Stimulated activated CD4-positive, alpha-beta T cell treated with anti-CD3 and anti-CD28 coated beads, Interleukin-1b, Interleukin-23, amount 100 ng/mL, for 1 hour (primary cell): ENCODE measurements at places on chromosomes 3 and 15.

DNA sequence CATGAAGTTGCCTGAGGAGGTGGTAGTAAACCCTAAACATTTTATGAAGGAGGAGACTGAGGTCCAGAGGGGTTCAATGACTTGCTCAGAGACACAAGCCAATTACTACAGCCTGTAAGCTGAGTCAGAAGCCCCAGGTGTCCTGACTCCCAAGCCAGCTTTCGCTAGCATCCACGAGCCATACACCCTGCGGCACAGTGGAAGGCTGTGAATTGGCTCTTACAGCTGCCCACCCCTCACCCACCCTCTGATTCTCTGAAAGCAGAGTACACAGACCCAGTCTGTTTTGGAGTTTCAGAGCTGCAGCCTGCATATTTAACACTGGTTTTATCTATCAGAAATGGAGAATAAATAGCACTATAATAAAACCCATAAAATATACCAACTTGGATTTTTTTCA, 253.4 kb downstream of the IGSF11 start:
- DNase-seq, result no peak

DNA sequence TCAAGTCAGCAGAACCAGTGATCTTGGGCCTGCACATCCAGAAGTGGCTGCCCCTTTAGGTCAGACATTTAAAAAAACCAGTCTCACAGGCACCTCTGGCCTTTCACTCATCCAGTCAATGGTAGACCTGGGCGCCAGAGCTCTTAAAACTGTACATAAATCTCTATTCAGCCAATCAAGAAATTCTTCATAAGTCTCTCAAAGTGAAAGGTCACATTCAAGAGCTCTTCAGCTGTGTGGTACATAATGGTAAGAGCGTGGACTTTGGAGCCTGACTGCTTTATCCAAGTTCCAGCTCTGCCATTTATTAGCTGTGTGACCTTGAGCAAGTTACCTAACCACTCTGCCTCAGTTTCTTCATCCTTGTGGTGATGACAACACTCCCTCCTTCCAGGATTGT, 22.3 kb upstream of the MORF4L1 start:
- no peak for DNase-seq

DNA sequence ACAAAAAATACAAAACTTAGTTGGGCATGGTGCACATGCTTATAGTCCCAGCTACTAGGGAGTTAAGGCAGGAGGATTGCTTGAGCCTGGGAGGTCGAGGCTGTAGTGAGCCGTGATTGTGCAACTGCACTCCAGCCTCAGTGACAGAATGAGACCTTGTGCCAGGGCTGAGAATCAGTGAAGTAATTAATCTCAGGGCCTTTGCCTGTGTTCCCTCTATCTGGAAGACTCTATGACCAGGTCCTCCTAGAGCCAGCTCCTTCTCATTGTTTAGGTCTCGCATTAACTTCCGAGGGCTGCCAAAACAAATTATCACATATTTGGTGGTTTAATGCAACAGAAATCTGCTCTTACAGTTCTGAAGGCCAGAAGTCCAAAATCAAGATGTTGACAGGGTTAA, 41.4 kb upstream of the FLNB start:
- no peak for DNase-seq

GRCh38 chr3:170002879-170003278, 34.9 kb upstream of the GPR160 start:
- no peak for DNase-seq

- DNase-seq, result no peak
Measured at GRCh38 chr15:96838081-96838480, 507.6 kb downstream of the NR2F2 start.

DNA sequence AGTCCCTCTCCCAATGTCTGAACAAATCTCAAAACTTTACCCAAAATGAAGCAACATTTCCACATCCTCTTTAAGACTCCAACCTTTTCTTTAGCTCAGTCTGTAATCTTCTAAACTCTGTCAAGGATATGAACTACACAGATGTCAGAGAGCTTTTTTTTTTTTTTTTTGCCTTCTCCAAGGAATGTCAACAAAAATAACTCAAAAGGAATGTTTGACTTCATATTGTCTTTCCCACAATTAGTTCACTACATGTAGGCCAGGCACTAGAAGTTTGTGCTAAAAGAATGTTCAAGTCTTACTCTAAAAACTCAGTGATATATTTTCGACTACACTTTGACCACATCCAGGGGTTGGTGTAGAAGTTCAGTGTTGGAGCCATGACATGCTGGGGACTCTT, 37.1 kb downstream of the ADAMTS9 start:
- no peak for DNase-seq

DNA sequence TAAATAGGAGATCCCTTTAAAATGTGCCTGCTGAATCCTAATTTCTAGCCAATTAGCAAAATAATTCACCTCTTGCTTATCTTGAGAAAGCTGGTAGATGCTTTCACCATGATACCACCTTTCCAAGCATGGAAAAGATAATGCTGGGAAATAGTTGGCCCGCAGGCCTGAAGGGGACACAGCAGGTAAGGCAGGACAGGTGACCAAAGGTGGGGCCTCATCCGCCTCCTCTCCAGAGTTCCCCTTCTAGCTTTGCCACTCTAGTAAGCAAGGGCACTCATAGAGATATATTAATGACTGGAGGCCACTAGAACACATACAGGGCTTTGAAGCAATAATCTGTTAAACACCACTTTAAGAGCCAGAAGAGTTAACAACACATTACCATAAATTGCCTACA, 45.5 kb downstream of the SATB1 start:
- DNase-seq, result no peak

DNA sequence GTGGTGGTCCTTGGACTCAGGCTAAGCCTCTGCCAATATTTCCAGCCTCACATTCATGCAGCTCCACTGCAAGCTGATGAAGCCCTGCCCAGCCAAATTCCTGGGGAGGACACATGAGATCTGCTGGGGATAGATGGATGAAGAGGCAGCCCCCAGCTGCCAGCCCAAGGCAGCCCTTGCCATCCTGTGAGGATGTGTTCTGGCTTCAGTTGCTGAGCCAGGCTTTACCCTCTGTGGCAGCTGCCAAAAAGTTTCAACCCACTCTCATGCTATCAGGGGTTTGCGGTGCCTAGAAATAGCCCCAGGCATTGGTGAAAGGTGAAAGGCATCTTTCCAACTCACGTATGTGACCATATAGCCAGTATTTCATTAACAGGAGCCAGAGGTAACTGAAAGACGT, 37.6 kb downstream of the C2CD4A start:
- DNase-seq, result no peak

- DNase-seq, result no peak
Measured at GRCh38 chr3:10417847-10418246, 87.5 kb downstream of the ATP2B2 start.

- DNase-seq, result no peak
Measured at GRCh38 chr15:57640930-57641682, 49.4 kb downstream of the MYZAP start.

DNA sequence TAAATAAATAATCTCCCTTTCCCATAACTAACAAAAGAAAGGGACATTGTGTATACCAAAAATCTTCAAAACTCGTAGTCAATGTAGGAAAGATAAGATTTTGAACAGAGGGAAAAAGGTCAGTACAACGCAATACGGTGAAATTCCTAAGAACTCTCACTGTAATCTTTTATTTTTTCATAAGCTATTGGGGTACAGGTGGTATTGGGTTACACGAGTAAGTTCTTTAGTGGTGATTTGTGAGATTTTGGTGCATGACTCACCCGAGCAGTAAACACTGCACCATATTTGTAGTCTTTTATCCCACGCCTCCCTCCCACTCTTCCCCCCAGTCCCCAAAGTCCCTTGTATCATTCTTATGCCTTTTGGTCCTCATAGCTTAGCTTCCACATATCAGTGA, 718.0 kb downstream of the TBL1XR1 start:
- no peak for DNase-seq

- DNase-seq, result no peak
Measured at GRCh38 chr3:27312044-27312668, 57.0 kb downstream of the NEK10 start.

- no peak for DNase-seq
Measured at GRCh38 chr3:15107075-15107947, 8.4 kb upstream of the RBSN start.

- DNase-seq, result no peak
Measured at GRCh38 chr15:85421116-85421925, 40.9 kb downstream of the AKAP13 start.

DNA sequence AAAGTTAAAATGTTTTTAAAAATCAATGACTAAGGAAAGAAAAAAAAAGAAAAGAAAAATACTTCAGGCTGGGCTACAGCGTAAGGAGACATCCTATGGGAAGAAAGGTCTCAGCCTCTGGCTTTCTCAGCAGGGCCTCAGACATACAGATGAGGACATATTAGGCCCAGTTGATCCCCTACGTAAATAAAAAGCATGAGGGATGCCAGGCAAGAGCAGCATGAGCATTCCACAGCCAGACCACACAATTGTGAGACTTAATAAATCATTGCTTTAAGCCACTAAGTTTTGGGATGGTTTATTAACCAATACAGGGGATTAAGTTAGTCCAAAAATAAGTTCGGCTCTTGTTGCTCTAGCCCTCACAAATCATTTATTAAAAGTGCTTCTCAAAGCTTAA, 394.1 kb upstream of the NECTIN3 start:
- DNase-seq, result no peak

- no peak for DNase-seq
Measured at GRCh38 chr3:42300013-42300412, 34.0 kb upstream of the CCK start.

- DNase-seq, result no peak
Measured at GRCh38 chr3:114829783-114830182, 317.3 kb downstream of the ZBTB20 start.

- no peak for DNase-seq
Measured at GRCh38 chr3:3082234-3082924, 27.8 kb downstream of the IL5RA start.

- no peak for DNase-seq
Measured at GRCh38 chr15:42456971-42457370, 34.0 kb downstream of the ZNF106 start.

GRCh38 chr3:31035681-31036080, 141.2 kb upstream of the GADL1 start:
- DNase-seq, result no peak

DNA sequence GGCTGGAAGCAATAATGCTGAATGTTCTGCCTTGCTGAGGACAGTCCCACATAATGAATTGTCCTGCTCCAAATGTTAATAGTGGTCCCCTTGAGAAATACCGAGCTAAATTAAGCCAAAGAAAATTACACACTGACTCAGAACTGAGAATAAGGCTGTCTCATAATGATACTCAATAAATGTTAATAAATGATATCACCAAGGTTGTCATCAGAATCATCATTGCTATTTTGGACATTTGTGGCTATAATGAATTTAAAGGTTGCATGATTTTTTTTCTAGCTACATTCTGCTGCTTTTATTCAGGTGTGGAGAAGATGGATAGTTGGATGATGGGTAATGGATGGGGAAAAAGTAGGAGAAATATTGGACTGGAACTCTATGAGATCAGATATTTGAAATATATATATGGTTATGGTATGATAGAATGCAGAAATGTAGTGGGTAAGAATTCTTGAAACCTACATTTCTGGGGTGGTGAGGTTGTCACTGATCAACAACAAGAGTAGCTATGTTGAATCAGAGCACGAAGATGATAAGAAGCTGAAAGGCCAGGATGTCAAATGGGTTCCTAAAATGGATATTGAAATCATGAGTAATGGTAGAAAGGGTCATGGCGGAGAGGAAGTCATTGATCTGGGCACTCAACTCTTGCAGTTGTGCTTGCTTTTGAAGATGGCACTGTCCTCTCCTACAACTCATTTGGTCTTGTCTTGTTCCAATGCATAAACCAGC, 12.8 kb downstream of the CHST2 start:
- no peak for DNase-seq

- DNase-seq, result no peak
Measured at GRCh38 chr3:53806182-53807116, 39.8 kb downstream of the CHDH start.

DNA sequence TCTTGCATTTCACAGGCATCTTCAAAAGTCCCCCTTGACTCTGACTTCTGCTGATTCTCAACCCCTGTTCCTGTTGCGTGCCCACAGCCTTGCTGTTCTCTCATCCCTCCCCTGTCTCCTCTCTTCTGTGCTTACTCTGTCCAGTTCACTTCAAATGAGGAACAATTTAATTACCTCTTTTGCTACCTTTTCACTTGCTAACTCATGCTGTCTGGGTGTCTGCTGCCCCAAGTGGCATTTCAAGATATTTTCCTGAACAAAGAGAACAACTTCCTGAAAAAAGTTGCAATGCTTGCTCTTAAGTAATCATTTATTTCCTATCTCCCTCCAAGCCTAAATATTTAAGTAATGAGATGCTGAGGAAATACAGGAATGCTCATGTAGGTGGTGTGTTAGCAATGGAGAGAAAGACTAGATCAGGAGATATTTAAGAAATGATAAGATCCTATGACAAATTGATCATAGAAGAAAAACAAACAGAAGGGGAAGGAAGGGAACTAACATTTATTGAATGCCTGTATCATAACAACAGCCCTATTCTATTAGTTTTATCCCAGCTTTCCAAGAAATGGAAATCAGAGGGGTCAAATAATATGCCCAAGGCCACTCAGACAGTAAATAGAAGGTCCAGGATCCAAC, 42.2 kb downstream of the SV2B start:
- no peak for DNase-seq

- no peak for DNase-seq
Measured at GRCh38 chr15:45611305-45611704, 23.5 kb upstream of the SQOR start.

GRCh38 chr15:79170256-79170664, 79.7 kb upstream of the RASGRF1 start:
- no peak for DNase-seq

DNA sequence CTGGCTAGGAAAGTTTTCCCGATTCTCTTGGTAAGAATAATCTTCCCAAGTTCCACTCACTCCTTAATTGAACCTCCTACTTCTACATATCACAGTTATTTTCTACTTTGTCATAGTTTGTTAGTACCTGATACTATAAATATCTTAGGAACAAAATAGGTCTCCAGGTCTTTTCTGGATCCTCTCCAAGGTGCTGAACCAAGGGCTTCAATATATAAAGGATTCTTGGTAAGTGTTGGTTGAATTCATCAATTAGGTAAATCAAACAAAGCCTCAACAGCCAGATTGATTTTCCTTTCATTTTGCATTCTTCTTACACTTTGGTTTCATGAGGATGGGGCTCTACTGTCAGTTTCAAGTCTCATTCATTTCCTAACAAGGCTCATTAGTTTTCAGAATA, 27.6 kb upstream of the RTP4 start:
- no peak for DNase-seq

DNA sequence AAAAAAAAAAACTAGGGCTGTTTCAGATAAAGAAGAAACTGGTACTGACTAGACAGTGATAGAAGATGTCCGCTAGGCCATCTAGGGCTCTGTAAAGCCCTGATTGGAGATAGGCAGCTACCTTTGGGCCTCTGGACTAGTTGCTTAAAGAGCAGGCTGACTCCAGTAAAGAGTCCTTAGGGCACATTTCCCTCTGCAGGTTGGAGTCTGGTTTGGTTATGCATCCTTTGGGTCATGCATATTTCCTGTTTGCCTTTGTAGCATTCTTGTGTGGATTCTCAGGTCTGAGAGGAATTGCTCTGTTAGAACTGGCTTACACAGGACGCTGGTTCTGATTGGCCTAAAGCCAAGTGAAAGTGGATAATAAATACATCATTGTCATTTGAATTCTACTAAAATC, 165.5 kb upstream of the LRRN1 start:
- DNase-seq, result no peak
